Muscle of back (tissue), 13 donors: ENCODE measurements at places on chromosomes 2 and 18.

DNA sequence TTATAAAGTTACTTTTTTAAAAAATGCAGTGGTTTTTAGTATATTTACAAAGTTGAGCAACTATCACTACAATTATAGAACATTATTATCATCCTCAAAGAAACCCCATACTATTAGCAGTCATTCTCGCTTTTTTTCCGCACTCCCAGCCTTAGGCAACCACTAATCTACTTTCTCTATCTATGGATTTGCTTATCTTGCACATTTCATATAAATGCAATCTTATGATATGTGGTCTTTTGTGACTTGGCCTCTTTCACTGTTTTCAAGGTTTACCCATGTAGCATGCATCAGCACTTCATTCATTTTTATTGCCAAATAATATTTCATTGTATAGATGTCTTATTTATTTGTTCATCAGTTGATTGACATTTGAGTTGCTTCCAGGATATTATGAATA is 273.4 kb downstream of the AGPS start:
- DNase-seq, result no peak

- no peak for DNase-seq
Measured at GRCh38 chr2:10963155-10963554, 51.4 kb downstream of the KCNF1 start.

- DNase-seq, result no peak
Measured at GRCh38 chr2:8576525-8577167, 105.2 kb upstream of the ID2 start.

DNA sequence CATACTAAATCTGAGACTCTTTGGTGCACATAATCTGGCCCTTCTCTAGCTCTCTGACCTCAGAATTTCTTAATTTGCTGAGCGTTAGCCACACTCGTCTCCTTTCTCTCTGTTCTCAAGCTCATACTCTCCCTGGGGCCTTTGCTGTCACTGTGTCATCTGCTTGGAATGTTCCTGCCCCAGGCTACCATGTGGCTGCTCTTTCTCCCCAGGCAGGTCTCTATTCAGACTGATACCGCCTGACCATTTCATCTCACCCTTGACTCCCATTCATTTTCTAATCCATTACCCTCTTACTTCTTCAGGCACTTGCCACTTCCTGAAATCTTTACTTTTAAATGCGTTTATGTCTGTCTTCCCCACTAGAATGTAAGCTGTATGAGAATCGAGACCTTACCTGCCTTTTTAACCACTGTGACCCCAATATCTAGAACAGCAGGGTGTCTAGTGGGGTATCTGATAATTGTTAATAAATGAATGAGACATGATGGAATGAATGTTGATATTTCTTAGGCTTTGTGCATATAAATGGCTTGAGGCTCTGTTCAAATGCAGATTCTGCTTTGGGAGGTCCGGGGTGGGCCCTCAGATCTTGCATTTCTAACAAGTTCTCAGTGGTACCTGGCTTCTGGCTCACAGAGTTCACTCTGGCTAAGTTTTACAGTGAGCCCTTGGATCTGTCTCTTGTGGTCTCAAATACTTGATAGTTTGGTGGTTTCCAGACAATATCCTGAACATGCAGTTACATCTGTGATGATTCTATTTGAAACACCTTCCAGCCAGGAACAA is 89.9 kb upstream of the EPC2 start:
- DNase-seq, result no peak

GRCh38 chr18:41871229-41872000 is 83.6 kb upstream of the PIK3C3 start:
- DNase-seq, result no peak

GRCh38 chr2:223877721-223878410 is 40.5 kb upstream of the AP1S3 start:
- DNase-seq, result no peak
